Activated CD8-positive, alpha-beta memory T cell treated with anti-CD3 and anti-CD28 coated beads for 4 hours (primary cell): ENCODE measurements at places on chromosomes 12 and 14.

GRCh38 chr14:88919502-88919901 lies 95.1 kb downstream of the TTC8 start:
- DNase-seq: no peak

DNA sequence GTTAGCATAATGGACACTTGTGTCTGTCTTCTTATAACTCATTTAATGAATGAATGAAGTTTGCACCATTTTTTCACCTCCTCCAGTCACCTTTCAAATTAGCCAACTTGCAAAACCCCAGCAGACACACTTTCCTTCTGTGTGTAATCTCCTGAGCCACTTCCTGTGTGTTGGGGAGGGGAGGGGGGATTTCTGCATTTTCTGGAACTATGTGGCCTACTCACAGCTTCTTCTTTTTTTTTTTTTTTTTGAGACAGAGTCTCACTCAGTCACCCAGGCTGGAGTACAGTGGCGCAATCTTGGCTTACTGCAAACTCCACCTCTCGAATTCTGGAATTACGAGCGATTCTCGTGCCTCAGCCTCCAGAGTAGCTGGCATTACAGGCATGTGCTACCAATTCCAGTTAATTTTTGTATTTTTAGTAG lies 4.1 kb upstream of the SERPINA1 start:
- no peak for DNase-seq

DNA sequence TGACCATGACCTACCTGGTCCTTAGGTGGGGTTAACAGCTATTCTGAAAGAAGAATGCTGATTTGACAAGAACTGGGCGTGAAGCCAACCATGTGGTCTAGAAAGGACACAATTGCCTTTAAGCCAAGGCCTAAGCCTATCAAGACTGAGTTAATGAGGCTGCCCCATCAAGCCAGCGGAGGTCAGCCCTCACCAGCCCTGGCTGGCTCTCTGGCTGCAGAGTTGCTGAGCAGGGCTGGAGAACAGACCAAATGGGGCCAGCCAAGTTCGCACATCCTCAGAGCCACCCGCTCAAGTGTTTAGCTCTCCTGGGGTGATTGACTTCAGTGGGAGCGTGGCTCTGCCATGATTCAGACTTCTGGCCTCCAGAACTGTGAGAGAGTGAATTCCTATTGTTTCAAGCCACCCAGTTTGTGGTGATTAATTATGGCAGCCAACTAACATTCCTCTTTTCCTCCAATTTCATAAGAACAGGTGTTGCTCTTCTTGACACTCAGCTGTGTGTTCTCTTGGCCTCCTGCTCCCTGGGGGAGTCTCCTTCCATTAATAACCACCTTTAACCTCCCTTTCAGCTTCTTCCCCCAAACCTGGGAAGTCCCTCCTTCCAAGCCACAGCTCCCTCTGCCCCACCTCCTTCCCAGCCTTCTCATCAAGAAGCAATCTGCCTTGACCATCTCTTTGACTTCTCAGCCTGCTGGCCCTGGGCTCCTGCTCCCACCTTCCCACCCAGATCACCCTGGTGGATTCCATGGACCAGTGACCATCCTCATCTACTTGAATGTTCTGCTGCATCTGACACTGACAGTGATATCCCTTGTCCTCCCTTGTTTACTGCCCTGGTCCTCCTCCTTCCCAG lies 5.3 kb upstream of the SERPINA5 start:
- DNase-seq: no peak

- DNase-seq: no peak
These were observed 90.9 kb upstream of the PLXNC1 start for GRCh38 chr12:94057262-94058151.

DNA sequence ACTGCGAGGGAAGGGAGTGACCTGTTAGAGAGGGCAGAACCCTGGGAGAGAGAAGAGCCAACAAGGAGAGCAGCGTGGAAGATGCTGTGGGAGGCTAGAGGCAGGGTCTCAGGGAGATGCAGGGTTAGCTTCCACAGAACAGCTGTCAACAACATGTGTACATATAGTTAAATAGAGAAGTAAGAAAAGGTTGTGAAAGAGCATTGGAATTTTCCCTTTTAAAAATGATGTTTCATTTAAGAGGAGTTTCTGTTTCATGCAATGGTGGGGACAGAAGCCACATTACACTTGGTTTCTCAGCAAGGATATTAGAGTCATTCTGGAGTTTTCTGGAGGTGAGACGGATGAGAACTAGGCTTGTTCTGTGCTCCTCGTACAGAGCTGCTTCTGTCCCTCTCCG lies 23.8 kb upstream of the TBC1D30 start:
- no peak for DNase-seq
